Osteoblast (primary cell): ENCODE measurements at places on chromosomes 6 and 20. TPM values are rescaled to one million over a fixed set of nuclear protein-coding genes. Genes with fewer than 3 reads are reported as not detected.
A peak's percentile ranks its signal among the peaks of the same experiment; 100 is the strongest.

ANKRD66 gene
- total RNA-seq, result not detected in 2 replicates

SCRT2 gene
- total RNA-seq, result not detected in 2 replicates

METTL24 gene
- total RNA-seq, result 0.29 and 0.36 TPM in 2 replicates

SLC26A8 gene
- total RNA-seq, result under 0.01 TPM in 1 of 2 replicates, not detected in the other

COL21A1 gene
- total RNA-seq, result 8.0 and 19.2 TPM in 2 replicates

RNF39 gene
- not detected in 2 replicates for total RNA-seq

SPEF1 gene
- total RNA-seq, result under 0.01 TPM in 1 of 2 replicates, not detected in the other

NOL4L gene
- total RNA-seq, result 5.9 and 6.2 TPM in 2 replicates

SLC32A1 gene
- total RNA-seq, result not detected in 2 replicates

APOBEC2 gene
- total RNA-seq, result not detected in 2 replicates

BNIP5 gene
- not detected in 2 replicates for total RNA-seq

GRCh38 chr6:24899997-24900325, 35.8 kb downstream of the RIPOR2 start:
- no peaks in the 10 kb centered on the region for H3K36me3 ChIP-seq
- no peak for DNase-seq
- H3K4me3 ChIP-seq, result no peak overlapping the region
- H3K27me3 ChIP-seq, result no peaks in the 10 kb centered on the region
- H3K27ac ChIP-seq, result no peak overlapping the region

DNA sequence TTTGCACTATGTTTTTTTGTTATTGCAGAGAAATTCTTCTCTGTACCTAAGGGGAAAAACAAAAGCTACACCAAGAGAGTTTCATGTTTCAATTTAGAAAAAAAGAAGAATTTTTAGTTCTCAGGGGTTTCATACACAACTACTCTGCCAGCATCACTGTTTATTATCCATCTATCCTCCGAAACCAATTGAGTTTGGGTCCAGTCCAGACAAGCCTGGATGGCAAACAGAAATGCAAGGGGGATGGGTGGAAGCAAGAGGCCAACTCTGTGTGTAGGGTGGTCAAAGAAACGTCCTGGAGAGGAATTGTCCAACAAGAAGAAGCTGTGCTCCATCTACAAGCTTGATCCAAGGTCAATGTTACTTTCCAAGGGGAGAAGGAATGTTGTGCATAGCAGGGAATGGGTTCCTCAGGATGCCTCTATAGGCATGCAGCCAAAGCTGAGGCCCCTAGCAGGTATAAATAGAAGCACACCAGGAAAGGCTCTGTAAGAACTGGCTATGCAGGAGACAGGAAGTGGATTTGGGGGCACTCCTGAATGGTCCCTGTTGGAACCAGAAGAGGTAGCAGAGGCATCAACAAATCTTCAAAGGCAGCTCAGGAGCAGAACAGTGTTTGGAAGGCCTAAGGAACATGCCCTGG, 64.4 kb downstream of the FILIP1 start:
- H3K36me3 ChIP-seq, result no peaks in the 10 kb centered on the region
- no peak overlapping the region for H3K27ac ChIP-seq
- H3K4me3 ChIP-seq, result no peak overlapping the region

DNA sequence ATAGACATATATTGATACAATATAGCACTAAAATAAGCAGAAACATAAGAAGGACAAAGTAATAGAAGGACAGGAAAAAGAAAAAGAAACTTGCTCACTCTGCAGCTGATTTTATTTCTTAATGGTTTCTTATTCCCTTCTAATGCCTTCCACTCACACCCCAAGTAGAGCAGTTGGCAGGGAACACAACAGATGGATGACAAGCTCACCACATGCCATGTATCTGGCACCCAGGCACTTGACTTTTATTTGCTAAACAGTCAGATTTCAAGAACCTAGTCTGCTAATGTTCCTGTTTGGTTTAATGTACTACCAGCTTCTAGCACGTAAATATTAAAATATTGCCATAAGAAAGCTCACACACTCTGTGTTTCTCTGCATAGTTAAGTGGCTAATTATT, 87.1 kb downstream of the COL19A1 start:
- H3K27me3 ChIP-seq, result no peaks in the 10 kb centered on the region
- H3K4me3 ChIP-seq, result no peak overlapping the region
- H3K36me3 ChIP-seq, result no peaks in the 10 kb centered on the region
- no peak for DNase-seq
- H3K4me1 ChIP-seq, result no peaks in the 10 kb centered on the region

DNA sequence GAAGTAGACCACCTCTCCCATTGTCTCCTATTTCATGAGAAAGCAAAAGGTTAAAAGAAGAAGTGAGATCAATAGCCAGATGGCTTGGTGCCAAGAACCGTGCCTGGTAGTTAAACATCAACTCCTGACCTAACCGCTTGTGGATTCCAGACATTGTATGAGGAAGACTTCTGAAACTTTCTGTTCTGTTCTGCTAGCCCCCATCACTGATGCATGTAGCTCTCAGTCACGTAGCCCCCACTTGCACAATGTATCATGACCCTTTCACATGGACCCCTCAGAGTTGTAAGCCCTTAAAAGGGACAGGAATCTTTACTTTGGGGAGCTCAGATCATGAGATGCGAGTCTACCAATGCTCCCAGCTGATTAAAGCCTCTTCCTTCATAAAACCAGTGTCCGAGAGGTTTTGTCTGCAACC, 301.2 kb downstream of the RNGTT start:
- H3K4me3 ChIP-seq, result no peak overlapping the region
- peaks cover 3% of the 10 kb centered on the region for H3K36me3 ChIP-seq
- DNase-seq, result no peak
- no peaks in the 10 kb centered on the region for H3K4me1 ChIP-seq

DNA sequence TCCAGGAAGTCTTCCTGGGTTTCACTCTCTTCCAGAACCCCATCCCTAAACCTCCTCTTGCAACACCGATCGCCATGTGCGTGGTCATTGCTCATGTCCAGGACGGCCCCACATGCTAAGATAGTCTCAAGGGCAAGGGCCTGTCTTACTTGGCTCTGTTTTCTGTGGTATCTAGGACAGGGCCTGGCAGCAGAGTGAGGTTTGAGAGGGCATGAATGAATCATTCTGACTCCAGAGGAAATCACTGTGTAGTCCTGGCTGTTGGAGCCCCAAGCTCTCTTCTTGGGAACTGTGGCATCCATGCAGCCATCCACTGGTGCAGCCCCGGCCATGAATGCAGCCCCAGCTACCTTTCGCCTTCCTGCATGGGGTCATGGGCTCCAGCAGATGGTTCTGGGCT, 12.4 kb downstream of the SIRPA start:
- peak; percentile 90 for DNase-seq
- no peaks in the 10 kb centered on the region for H3K36me3 ChIP-seq
- no peak overlapping the region for H3K4me3 ChIP-seq
- peaks cover 25% of the 10 kb centered on the region for H3K4me1 ChIP-seq

GRCh38 chr6:149823013-149823412, 41.1 kb downstream of the LRP11 start:
- H3K27ac ChIP-seq, result no peak overlapping the region
- no peak for DNase-seq
- no peak overlapping the region for H3K4me3 ChIP-seq

- no peaks in the 10 kb centered on the region for H3K4me1 ChIP-seq
- H3K27me3 ChIP-seq, result no peaks in the 10 kb centered on the region
- H3K36me3 ChIP-seq, result no peaks in the 10 kb centered on the region
- peak; percentile 83 for DNase-seq
- no peak overlapping the region for H3K27ac ChIP-seq
- no peak overlapping the region for H3K4me3 ChIP-seq
These were observed 5.5 kb downstream of the SIGLEC1 start for GRCh38 chr20:3706774-3707507.

DNA sequence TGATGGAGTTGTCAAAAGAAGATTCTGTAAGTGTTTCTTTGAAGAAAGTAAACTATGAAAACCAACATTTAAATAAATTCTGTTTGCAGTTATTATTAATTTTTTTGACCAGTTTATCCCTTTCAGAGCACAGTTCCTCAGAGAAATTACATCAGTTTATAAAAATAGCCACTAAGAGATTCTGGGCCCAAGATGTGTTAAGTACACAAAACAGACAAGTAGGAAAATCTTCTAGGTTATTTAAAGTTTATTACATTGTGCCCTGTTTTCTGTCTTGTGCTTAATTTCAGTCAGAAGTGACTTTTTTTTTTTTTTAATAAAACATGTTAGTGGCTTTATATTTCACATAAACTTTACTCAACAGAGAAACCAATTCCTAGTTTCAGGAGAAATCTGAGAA, 72.3 kb downstream of the ECT2L start:
- no peak overlapping the region for H3K27ac ChIP-seq
- DNase-seq, result no peak
- H3K36me3 ChIP-seq, result no peaks in the 10 kb centered on the region
- no peaks in the 10 kb centered on the region for H3K27me3 ChIP-seq

DNA sequence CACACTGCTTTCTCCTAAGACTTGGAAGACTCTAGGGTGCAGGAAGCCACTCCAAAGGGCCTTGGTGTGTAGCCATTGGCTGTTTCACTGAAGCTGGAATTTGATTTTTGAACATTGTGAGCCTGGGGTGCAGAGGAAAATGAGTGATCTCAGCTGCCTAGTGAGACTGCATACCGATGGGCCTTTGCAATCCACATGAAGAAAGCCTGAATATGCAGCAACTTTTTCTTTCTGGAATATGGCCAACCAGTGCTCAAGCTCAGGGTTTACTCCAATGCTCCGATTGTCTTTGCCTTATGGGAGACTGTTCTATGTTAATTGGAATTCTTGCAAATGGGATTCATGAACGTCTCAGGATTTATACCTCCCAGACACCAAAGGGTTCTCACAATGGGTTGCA, 242.6 kb downstream of the DOK5 start:
- no peaks in the 10 kb centered on the region for H3K27me3 ChIP-seq
- H3K4me1 ChIP-seq, result no peaks in the 10 kb centered on the region
- H3K27ac ChIP-seq, result no peak overlapping the region
- H3K36me3 ChIP-seq, result no peaks in the 10 kb centered on the region
- H3K4me3 ChIP-seq, result no peak overlapping the region

GRCh38 chr6:42774201-42774600, 7.7 kb upstream of the BICRAL start:
- no peaks in the 10 kb centered on the region for H3K27me3 ChIP-seq
- no peaks in the 10 kb centered on the region for H3K36me3 ChIP-seq
- H3K27ac ChIP-seq, result no peak overlapping the region
- DNase-seq, result no peak
- H3K4me1 ChIP-seq, result peaks cover 5% of the 10 kb centered on the region

DNA sequence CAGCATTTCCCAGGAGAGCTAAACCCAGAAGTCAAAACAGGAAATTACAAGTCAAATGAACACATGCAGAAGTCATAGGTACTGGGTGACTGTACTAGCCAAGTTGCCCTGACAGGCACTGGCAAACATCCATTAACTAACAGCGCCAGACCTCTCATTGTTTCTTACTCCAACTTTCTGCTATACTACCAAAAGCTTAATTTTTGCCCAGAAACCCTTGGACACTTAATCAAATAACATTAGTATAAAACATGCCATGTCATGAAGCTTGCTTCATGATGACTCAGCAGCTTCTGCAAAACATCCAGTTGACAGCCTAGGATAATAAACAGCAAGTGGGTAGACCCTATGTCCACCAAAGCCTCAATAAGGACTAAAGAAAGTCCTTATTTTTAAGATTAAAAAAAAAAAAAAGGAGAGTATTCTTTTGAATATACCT, 3.5 kb downstream of the NUP153 start:
- no peaks in the 10 kb centered on the region for H3K27me3 ChIP-seq
- H3K4me3 ChIP-seq, result no peak overlapping the region
- no peaks in the 10 kb centered on the region for H3K36me3 ChIP-seq
- peak overlapping the region; percentile 78 for H3K27ac ChIP-seq

DNA sequence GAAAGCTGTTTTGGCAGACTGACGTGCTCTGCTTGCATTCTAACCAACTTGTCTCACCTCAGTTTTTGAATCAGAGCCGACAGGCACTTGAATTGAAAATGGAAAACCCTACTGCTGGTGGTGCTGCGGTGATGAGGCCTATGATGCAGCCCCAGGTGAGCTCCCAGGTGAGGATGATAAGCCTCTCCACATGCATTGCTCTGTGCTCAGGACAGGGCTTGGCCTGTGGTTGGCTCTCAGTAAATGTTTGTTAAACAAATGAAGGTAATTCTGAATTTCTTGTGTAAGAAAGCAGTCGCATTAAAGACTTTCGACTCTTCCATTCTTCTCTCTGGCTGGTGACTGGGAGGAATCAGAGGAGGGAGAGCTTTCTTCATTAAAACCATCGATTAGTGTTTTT, 136.3 kb downstream of the SULF2 start:
- H3K36me3 ChIP-seq, result peaks cover 32% of the 10 kb centered on the region
- no peaks in the 10 kb centered on the region for H3K4me1 ChIP-seq
- H3K27me3 ChIP-seq, result no peaks in the 10 kb centered on the region
- DNase-seq, result no peak
- H3K4me3 ChIP-seq, result no peak overlapping the region

GRCh38 chr6:111731456-111732195, 125.9 kb upstream of the TRAF3IP2 start:
- no peak for DNase-seq
- H3K4me3 ChIP-seq, result no peak overlapping the region
- H3K36me3 ChIP-seq, result peaks cover 3% of the 10 kb centered on the region
- no peak overlapping the region for H3K27ac ChIP-seq

- H3K4me1 ChIP-seq, result peaks cover 28% of the 10 kb centered on the region
- H3K4me3 ChIP-seq, result no peak overlapping the region
- no peaks in the 10 kb centered on the region for H3K27me3 ChIP-seq
- no peak overlapping the region for H3K27ac ChIP-seq
These were observed 14.2 kb downstream of the SLC22A23 start for GRCh38 chr6:3442431-3443220.

- H3K27ac ChIP-seq, result no peak overlapping the region
- H3K4me1 ChIP-seq, result peaks cover 5% of the 10 kb centered on the region
- H3K36me3 ChIP-seq, result no peaks in the 10 kb centered on the region
- DNase-seq, result peak; percentile 95
- H3K27me3 ChIP-seq, result peaks cover 12% of the 10 kb centered on the region
- H3K4me3 ChIP-seq, result no peak overlapping the region
These were observed 167.6 kb upstream of the CST7 start for GRCh38 chr20:24781418-24781980.

DNA sequence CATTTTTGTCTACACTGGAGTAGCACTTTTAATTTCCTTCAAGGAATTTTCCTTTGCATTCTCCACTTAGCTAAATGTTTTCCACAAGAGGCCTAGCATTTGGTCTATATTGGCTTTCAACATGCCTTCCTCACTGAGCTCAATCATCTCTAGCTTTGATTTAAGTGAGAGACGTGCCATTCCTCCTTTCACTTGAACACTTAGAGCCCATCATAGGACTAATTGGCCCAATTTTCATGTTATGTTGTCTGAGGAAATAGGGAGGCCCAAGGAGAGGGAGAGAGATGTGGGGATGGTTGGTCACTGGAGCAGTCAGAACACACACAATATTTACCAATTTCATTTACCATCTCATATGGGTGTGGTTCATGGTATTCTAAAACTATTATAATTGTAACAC, 645.0 kb downstream of the PRKN start:
- H3K4me3 ChIP-seq, result no peak overlapping the region
- no peak overlapping the region for H3K27ac ChIP-seq
- H3K4me1 ChIP-seq, result no peaks in the 10 kb centered on the region
- no peaks in the 10 kb centered on the region for H3K36me3 ChIP-seq

DNA sequence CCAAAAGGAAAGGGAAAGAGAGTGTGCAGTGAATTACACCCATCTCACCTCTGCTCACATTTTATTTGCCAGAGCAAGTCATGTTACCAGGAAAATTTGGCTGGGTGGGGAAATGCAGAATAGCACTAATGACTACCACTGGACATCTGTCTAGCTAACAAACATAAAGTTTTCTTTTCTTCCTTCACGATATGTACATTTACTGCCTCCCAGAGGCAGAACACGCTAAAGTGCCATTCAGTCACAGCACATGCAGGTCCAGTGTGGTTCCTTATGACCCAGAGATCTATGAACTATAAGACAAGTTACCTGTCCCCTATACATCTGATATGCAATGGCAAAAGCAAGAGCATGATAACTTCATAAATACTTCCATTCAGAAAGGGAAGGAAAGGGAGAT, 194.1 kb downstream of the OGFRL1 start:
- H3K4me3 ChIP-seq, result no peak overlapping the region
- H3K27ac ChIP-seq, result no peak overlapping the region
- no peaks in the 10 kb centered on the region for H3K36me3 ChIP-seq
- no peaks in the 10 kb centered on the region for H3K27me3 ChIP-seq
